ENCODE measurements at places on chromosomes 3 and 15.
A peak's percentile ranks its signal among the peaks of the same experiment; 100 is the strongest.

GRCh38 chr15:87944050-87944449 lies 312.5 kb downstream of the NTRK3 start:
- no peak for DNase-seq

- no peak for DNase-seq
Observed at GRCh38 chr15:57582090-57582489, 9.6 kb upstream of the MYZAP start.

DNA sequence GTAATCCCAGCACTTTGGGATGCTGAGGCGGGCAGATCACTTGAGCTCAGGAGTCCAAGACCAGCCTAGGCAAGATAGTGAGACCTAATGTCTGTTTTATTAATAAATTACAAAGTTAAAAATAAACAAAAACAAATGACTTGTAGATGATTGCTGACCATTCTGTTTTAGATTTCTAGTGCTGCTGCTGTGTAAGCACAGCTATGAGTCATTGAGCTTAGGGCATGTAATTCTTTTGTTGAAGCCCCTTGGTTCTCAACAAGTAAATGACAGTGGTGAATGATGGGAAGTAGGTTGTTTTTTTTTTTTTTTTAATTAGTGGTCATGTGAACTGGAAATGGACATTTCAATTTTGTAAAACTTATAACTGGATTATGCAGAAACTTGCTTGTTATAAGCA lies 63.3 kb downstream of the LEO1 start:
- DNase-seq: no peak

DNA sequence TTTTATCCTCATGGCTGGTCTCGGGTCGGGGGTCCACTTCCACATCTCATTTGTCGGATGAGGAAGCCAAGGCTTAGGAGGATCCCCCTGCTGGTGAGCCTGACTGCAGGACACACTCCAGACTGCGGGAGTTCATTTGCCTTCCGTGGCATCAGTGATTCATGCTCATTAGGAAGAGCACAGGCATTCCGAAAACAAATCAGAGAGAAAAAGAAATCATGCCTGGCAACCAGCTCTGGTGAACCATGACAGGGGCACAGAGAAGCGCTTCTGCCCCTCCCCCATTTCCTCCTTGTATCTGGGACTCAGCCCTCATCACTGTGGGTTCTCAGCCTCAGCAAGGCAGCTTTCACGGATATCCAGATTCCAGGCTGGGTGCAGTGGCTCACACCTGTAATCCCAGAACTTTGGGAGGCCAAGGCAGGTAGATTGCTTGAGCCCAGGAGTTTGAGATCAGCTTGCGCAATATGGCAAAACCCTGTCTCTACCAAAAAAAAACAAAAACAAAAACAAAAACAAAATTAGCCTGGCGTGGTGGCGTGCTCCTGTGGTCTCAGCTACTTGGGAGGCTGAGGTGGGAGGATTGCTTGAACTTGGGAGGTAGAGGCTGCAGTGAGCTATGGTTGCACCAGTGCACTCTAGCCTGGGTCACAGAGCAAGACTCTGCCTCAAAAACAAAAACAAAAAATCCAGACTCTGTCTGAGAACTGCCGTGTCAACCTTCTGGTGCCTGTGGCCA lies 28.4 kb downstream of the IRAK2 start:
- peak; percentile 68 for DNase-seq

DNA sequence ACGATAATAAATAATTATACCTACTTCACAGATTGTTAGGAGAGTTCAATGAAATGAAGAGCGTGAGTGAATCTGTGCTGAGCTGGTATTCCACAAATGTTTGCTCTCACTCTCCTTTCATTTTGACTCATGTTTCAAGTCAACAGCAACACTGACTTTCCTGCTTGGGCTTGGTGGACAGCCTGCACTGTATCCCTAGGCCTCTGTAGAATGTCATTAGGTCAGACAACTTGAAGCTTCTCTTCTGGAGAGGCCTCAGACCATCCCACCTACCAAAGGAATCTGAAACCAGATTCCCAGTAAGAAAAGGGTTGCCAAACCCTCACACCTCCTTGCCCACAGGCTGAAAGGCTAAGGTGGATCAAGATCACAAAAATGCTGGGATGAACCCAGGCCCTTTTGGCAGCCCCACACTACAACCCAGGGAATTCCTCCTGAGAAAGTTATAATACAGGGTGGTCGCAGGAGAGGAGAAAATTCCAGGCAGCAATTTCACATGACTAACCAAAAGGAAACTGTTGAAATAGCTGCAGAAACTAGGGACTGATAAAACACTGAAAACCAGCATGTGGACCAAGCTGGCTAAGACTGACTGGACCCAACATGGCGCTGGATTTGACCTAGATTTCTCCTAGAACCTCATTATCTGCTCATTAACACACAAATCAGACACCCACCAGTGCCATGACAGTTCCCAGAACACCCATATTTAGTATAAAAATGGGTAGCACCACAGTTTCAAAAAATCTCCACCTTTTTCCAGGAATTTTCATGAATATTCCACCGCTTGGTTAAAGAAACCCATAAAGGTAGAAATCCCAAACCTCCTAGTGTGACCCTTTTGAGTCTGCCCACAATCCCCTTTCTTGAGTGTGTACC lies 57.0 kb upstream of the ZNF148 start:
- no peak for DNase-seq
